ENCODE measurements at places on chromosomes 4 and X.
A peak's percentile ranks its signal among the peaks of the same experiment; 100 is the strongest.

DNA sequence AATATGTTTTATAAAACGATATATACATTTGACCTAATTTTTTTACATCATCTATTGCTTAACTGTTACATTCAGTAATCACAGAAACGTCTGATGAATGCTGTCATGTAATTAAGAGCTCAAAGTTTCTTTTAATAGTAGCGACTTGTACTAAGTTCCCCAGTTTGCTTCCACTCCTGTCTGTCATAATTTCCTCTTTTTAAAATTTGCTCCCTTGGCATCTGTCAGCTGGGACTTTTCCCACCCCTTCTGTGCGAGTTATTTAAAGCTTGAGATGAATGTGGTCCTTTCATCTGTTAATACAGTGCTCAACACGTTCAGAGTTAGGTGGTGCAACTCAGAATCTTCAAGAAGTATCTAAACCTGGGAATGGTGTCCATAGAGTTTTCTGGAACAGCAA, 1.2 kb downstream of the RAP1GDS1 start:
- DNase-seq: peak; percentile 12

GRCh38 chrX:130111220-130112154, 1.2 kb upstream of the ELF4 start:
- DNase-seq: peak; percentile 22

DNA sequence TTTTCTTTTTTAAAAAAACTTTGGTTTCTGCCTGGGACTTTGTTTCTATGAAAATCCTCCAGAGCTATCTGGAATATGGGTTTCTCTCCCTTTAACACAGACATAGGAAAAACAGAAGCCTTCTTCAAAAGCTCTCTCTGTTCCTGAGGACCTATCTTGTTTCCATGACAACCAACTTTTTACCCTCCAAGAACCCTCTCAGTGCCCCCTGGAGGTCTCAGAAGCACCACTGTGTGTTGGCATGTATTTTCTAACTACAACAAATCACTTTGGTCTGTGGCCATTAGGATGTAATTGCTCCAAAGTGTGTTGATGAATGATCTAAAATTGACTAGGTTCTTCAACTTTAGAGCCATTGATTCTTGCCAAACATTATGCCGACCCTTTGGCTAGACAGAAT, 1331.6 kb downstream of the ADGRL3 start:
- no peak for DNase-seq

DNA sequence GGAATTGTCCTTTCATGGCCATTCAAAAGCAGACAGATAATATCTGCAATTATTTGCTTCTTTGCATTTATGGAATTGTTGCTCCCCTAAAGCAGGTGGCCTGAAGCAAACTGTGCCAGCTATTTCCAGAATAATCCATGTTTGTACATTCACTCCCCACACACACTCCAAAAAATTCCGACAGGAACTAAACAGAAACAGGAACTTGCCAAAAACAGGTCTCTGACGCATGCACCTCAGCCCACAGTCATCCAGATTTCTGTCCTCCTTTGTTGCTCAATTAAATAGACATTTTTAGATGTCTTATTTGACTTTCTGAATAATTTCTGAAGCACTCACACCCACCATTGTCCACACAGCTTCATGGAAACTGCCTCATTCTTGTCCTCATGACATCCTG, 71.5 kb upstream of the EDNRA start:
- peak; percentile 57 for DNase-seq

GRCh38 chrX:5907207-5907606, 321.5 kb downstream of the NLGN4X start:
- DNase-seq: no peak

- DNase-seq: no peak
These were observed 10.8 kb downstream of the DAPP1 start for GRCh38 chr4:99827454-99827853.

- DNase-seq: no peak
These were observed 76.2 kb upstream of the PAQR3 start for GRCh38 chr4:79015411-79015810.

- DNase-seq: peak; percentile 35
These were observed 3.8 kb upstream of the CITED1 start for GRCh38 chrX:72309297-72310071.

DNA sequence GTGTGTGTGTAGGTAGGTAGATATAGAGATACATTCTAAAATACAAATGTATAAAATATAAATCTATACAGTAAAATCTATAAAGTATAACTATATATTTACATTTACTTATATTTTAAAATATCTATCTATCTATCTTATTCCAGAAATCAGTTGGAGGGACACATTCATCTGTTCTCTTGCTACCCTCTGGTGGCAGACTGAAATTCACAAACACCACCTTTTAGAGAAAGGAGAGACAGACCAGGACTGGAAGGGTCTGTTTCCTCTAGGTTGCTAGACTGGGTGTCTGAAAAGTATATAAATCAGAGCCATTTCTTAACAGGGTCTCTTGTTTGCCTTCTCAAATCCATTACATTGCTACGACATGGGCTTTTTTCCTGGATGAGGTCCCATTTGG, 343.0 kb downstream of the OPHN1 start:
- DNase-seq: no peak

- no peak for DNase-seq
These were observed 38.2 kb downstream of the WFS1 start for GRCh38 chr4:6307891-6308290.

GRCh38 chrX:154775419-154776349, 13.0 kb downstream of the DKC1 start:
- DNase-seq: peak; percentile 53

- DNase-seq: no peak
These were observed 111.5 kb downstream of the GNL3L start for GRCh38 chrX:54641530-54641929.

GRCh38 chrX:39750848-39751247, 346.9 kb downstream of the BCOR start:
- DNase-seq: no peak

DNA sequence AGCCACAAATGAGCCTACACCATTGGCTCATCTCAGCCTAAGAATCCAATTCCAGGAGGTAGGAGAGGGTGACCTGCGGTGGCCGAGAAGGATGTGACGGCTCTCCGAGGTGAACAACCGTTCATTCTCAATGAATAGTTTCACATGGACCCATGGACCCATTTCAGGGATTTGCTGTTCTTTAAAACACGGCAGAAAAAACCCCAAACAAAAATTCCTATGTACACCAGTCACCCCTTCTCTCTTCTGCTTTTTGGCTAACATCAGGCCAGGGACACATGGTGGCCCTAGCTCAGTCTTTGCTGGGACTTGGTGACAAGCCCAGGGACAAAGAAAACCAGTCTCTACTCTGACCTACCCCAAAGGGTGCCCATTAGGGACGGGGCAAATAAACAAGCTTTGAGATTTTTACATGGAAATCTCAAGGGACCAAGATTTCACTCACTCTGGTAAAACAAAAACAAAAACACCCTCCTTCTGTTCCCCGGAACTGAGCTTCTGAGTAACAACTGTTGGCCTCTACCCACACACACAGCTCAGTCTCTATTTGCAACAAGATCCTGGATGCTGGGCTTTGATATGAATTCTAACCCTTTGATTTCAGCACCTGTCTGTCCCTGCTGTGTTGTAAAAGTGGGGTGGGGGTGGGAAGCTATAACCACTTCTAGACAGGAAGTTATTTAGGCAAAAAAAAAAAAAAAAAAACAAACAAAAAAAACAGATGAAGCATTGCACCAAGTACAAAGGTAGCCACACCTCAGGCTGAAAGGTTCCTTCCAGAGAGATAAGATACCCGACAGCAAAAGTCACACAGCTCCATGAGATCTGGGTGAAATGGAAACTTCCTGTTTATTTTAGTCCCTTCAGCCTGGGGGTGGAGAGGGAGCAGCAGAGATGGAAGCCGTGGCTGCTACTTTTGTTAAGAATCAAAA, 49.0 kb downstream of the DDX3X start:
- no peak for DNase-seq

DNA sequence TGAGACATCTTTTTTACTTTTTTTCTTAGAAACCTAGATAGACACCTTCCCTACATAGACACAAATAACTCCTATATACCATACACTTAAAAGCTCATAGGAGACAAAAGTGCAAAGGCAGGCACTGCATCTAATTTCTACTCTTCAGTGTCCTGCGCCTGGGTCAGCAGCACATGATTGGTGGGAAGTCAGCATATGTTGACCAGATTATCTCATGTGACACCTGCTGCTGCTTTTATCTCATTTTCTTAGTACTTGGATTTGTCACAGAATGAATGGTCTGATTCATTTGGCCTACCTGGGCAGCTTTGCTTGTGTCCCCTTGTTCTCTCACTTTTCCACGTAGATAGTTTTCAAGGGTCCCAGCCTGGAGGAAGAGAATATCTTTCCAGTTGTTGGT, 24.9 kb upstream of the LNX1 start:
- no peak for DNase-seq

DNA sequence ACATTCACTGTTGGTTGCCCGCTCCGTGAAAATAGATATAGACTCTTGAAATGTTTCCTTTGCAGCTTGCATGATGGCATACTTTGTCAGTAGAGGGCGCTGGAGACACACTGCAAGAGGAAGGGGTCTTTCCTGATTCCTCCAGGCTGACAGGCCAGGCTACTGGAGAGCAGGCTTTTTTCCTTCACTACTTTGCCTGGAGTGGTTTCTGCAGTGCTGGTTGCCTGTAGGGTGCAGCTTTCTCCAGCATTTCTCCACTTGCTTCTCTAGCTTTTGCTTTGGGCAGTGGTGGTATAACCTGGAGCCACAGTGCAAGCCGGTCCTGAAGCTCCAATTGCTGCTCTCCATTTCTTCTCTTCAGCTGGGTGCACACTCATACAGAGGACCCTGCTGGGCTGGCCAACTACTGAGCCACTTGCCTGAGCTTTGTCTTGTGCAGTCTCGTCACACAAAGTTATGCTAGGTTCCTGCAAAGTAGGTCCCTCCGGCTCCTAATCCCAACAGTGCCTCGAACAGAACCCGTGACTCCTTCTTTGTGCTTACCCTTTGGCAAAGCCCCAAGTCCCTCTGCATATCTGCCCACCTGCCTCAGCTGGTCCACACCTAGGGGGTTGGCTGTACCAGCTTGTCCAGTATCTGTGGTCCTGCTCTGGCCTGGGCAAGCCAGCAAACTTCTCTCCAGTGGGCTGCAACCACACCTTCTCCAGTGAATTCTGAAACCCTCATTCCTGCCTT, 46.3 kb downstream of the RASSF6 start:
- DNase-seq: peak; percentile 94

DNA sequence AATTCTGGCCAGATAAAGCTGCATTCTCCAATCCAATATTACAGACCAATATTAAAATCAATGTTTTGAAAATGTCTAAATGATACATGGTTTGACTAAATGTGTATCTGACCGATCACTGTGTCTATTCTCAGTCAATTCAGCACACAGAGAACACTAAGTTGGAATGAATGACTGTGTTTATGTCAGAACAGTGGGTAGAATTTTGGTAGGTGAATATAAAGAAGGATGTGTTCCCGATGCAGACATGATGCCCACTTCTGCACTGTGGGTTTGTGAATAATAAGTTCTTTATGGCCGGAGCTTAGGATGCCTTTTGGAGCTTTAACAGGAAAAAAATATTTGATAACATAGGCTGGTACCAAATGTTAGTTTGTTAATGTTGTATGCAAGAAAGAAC, 113.2 kb upstream of the GIMD1 start:
- DNase-seq: no peak

DNA sequence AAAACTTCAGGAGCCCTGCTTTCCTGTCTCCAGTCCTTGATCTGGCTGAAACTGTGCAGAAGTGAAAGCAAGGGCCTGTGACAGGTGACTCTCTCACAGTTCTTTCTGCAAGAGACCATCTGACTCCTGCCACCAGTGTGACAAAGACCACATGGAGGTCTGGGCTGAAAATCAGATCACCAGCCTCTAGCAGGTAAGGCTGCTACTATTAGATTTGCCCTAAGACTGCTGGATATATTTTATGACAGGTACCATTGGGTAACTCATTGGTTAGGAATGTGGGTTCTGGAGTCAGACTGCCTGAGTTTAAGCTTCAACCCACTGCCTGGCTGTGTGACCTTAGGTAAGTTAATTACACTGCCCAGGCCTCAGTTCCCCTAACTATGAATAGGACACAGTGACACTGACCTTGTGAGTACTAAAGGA, 163.3 kb upstream of the SLC7A11 start:
- no peak for DNase-seq

DNA sequence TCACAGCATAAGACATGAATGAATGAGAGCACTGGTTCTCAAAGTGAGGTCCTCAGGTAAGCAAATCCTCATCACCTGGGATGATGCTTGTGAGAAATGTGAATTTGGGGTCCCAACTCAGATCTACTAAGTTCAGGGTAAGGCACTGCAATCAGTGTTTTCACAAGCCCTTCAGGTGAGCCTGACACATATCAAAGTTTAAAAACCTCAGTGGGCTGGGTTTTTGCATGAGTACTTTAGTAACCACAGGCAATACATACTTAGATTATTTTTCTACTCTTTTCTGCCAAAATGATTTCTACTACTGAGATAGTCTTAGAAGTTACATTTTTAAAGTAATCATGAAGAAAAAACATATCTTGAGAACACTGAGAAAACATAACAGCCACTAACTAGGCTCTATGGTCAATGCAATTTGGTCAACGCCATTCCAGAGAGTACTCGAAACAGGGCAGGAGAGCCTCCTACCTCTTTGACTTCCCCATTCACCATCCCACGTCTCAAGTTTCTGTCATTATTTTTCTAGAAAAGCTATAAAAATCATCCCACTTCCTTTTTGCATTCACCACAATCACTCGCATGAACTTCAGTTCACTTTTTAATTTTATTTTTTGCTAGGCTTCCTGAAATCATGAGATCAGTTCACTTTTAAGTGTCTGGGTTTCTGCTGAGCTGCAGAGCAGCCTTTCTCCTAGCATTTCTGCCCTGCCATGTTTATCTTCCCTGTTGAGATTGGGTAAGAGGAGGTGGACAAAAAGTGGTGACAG, 73.8 kb downstream of the MFAP3L start:
- DNase-seq: no peak

DNA sequence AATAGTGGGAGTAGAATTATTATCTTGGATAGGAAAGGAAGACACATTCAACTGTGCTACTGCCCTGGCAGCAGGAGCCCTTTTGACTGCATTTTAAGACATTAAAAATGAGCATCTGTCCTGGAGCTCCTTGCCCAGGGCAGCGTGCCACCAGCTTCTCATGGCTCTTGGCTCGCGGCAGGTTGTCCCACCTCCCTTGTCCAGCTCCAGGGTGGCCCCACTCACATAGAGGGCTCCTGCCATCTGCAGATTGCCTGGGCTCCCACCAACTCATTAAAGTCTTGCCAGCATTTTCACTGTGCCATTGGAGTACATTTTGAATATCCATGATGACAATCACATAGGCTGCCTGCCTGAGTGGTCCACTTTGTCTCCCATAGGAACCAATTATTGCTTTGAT, 27.0 kb downstream of the CLCN4 start:
- DNase-seq: no peak

DNA sequence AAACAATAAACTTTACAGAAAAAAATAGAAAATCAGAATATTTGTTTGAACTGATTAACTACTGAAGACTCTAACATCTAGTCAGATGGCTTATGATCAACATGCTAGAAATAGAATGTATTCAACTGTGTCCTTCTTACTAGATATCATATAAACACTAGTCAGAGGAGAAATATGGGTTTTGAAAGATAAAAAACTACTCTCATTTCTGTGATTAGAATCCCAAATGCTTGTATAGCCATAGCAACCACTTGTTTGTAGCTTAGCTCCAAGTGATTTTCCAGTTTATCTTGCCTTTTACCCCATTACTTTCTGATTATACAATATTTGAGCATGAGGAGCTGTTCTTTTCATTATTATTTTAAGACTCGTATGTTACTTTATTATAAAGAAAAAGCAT, 31.2 kb downstream of the USP38 start:
- DNase-seq: peak; percentile 16
